ENCODE measurements at places on chromosomes 12 and 14.

GRCh38 chr12:15931590-15932053 is 20.5 kb downstream of the DERA start:
- DNase-seq: no peak

DNA sequence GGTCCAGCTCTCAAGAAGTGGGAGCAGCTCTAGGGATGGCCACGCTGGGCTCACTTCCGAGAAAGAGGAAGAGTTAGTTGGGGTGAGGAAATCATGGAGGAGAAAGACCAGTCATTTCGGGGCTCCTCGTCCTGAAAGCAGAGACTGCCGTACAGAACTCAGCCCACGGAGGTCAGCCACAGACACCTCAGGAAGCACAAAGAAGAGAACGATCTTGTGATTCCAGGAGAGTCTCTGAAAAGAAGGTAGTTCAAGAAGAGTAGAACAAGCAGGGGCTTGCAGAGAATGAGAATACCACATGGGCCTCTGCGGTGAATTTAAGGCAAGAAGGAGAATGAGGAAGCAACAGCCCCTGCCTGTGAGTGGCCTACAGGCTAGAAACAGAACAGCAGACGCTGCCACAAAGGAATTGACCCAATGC is 311.9 kb downstream of the CACNA1C start:
- DNase-seq: no peak

DNA sequence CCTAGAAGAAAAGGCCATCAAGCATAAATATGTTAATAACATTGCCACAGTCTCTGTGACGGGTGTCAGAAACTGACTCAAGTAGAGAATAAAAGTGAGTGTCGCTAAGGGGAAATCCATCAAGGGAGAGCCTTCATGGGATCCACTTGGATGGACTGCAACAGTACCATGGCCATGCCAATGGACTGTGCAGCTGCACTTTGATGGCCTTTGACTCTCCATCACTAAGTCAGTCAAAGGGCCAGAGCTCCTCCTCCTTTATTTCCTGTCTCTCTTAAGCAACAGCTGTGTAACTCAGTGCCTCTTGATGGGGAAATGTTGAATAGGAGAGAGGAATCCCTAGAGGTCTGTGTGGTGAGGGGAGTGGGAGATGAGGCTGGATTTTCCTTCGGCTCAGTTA is 335.2 kb downstream of the BMP4 start:
- DNase-seq: no peak

- DNase-seq: no peak
These were observed 44.0 kb upstream of the SINHCAF start for GRCh38 chr12:31369712-31370521.

DNA sequence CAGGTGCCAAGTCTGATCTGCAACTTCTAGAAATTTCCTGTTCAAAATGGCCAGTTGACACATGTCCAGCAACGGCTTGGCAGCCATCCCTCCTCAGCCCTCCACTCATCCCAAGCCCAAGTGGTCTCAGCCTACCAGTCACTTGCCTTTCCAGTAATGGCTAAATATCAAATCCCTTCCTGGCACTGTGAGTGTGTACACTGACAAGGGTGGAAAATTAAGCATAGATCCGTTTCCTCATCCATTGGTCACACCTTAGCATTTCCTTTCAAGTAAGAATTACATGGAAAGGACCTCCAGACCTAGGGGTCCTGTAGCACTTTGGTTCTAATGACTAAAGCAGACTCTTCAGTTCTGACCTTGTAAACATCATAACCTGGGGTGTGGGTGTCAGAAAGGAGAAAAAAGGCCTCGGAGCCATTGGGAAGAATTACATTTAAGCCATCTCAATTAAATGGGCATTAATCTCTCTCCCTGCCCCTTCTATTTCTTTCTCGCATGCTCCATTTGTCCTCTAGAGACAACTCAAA is 15.4 kb downstream of the LLPH start:
- no peak for DNase-seq

Measured in NCI-H187 treated with DMSO at 0.1 percent for 48 hours (cell line).